ENCODE measurements at places on chromosomes 2 and 18.

GRCh38 chr2:190864375-190864774, 16.2 kb upstream of the GLS start:
- no peak for DNase-seq

GRCh38 chr2:189835855-189836558, 51.8 kb downstream of the PMS1 start:
- DNase-seq: no peak

DNA sequence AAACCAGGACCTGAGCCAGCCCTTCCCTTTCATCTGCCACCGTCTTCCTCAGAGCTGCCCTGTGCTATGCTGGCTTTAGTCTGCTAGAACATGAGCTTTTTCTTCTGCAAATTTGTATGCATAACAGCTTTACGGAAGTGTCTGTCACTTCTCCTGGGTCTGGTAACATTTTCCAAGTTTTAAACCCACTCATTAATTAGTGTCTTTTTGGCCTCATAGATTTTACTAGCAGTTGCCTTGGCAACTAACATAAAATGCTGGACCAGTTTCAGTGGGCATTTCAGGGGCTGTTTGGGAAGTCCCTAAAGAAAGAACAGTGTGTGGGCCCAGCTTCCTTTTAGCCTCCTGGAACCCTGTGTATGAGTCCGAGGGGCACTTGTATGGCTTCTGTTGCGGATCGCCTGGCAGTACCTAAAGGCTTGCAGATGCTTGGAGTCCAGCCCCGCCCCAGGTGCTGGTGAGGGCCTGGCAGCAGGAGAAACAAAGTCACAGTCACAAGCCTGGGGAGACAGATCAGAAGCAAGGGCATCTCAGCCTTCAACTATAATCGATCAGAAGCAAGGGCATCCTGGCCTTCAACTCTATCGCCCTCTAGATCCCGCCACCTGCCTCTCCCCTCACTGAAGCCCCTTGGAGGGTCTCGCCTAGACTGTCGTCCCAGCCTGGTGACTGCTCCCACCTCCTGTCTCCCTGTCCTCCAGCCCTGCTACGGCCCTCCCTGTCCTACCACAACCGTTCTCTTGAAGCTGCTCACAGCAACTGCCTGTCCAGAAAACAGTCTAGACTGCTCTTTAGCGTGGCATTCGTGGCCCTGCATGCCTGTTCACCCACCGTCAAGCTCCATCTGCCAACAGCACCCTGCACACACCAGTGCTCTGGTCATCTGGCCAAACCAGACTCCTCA, 36.8 kb upstream of the MAPRE3 start:
- no peak for DNase-seq

DNA sequence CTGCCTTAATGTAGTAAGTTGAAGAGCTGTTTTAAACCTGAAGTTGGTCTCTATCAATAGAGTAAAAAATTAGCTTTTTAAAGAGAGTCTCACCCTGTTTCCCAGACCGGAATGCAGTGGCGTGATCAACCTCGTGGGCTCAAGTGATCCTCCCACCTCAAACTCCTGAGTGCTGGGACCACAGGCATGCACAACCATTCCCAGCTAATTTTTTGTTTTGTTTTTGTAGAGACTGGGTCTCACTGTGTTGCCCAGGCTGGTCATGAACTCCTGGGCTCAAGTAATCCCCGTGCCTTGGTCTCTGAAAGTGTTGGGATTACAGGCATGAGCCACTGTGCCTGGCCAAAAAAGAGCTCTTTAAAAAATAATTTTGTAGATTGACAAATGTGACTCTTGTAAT, 40.3 kb downstream of the CRIM1 start:
- no peak for DNase-seq

DNA sequence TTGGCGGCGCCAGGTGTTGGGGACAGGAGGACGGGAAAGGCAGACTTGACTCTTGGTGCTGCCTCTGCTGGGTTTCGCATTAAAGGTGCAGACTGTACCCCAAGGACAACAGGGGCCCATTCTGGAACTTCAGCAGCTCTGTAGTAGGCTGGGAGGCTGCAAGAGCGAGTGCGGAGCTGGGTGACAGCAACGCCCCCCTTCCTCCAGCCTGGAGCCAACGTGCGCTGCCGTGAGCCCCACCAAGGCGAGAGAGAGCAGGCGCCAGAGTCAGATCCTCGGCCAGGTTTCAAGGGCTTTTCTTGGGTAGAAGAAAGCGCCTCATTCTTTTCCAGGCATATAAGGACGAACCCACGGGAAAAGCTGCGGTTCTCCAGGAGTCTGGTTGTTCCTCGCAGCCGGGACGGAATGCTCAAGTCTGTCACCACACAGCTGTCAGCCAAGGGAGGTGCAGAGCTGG, 1.9 kb downstream of the DOK6 start:
- no peak for DNase-seq

- no peak for DNase-seq
Measured at GRCh38 chr2:209872675-209873074, 101.0 kb downstream of the UNC80 start.

GRCh38 chr18:63314062-63314790, 5.3 kb downstream of the BCL2 start:
- no peak for DNase-seq

- DNase-seq: no peak
Measured at GRCh38 chr18:50863840-50864375, 15.0 kb upstream of the ME2 start.

DNA sequence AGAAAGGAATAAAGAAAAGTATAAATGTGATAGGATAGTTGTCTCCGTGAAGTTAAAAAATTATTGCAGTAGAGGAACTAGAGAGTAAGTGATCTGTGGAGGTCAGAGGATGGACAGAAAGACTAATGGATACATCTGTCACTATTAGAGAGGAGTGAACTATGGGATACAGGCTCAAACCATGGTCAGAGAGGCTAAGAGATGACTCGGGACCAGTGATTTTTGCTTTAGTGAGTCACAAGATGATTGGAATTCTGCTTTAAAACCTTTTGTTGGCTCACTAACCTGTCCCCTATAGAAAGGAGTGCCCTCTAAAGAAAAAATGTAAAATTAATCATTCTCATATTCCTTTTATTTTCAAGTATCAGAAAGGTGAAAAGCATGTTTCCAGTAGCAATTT, 30.3 kb downstream of the ALMS1 start:
- DNase-seq: no peak

DNA sequence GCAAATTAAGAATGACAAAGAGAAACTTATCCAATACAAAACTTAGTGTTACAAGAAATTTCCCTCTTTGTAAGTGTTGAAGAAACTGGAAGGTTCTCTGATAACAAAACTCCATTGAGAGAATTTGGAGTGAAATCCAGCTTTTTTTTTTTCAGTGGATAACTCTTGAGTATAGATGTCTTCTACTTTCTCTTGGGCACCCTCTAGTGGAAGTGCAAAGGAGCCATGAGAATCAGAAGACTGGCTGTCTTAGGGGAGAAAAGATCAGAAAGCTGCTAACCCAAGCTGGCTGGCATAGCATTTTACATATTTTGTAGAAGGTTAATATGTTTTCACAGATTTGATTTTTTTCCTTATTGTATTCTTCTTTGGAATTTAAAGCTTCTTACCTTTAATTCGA, 138.8 kb upstream of the SATB2 start:
- DNase-seq: no peak

GRCh38 chr2:209629597-209629996, 142.0 kb upstream of the UNC80 start:
- DNase-seq: no peak

DNA sequence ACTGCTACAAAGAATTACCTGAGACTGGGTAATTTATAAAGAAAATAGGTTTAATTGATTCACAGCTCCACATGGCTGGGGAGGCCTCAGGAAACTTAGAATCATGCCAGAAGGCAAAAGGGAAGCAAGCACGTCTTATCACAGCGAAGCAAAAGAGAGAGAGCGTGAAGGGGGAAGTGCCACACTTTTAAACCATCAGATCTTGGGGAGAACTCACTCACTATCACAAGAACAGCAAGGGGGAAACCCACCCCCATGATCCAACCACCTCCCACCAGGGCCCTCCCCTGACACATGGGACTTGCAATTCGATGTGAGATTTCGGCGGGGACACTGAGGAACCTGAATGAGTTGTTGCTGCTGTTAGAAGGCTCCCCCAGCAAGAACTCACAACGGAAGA, 220.2 kb upstream of the PIEZO2 start:
- no peak for DNase-seq

- no peak for DNase-seq
Measured at GRCh38 chr2:24022975-24023575, 13.2 kb downstream of the MFSD2B start.

- DNase-seq: no peak
Measured at GRCh38 chr18:55786651-55787272, 198.8 kb upstream of the TCF4 start.

DNA sequence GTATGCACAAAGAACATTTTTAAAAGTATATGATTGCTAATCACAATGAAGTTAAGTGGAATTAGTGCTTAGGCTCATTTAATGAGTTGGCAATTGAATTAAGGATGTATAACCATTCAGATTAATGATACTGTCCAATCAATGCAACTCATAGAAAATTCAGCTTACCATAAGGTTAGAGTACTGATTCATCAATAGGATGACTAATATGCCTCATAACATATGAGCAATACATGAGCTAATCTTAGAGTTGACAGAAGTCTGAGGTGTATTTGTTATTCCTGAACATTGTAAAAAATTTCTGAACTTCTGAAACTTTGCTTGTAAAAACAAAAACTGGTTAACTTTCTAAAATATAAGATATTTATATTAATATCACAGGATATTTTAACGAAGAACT, 118.3 kb upstream of the NETO1 start:
- DNase-seq: no peak

DNA sequence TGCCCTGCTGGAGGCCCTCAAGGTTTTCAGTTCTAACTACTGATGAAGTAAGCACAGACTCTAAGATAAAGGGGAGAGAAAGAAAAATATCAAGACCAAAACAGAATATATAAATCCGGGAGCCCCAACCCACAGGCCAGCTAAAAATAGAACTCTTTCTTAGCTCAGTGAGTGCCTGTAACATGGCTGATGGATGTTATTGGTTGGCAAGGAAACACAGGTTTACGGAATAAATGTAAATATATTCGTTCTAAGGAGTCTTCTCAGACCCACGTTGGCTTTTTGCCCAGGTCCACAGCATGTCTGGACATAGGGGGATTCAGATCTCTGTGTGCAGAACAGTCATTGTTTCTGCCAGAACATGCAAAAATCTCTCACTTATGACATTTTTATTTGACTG, 139.0 kb upstream of the SERPINE2 start:
- DNase-seq: no peak

DNA sequence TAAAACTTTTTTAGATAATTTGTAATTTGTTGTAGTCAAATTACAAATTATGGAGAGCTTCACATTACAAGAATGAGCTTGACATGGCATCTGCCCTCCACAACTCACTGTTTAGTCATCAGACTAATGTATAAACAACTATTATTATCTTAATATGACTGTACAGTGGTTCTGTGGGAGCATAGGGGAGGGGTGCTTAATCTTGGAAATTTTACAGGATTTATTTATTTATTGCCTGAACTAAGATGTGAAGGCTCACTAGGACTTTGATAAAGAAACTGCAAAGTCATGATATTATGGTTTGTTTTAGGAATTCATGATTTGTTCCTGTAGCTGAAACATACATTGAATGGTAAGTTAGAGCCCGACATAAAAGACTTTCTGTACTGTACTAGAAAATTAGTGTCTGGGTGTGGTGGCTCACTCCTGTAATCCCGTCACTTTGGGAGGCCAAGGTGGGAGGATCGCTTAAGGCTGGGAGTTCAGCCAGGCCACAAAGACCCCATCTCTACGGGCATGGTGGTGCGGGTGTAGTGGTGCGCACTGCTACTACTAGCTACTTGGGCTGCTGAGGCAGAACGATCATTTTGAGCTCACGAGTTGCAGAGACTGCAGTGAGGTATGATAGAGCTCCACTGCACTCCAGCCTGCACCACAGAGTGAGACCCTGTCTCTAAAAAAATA, 2.1 kb downstream of the MARCHF7 start:
- DNase-seq: no peak

Measured in NCI-H1092 (cell line).